ENCODE measurements at places on chromosomes 12 and 14.

DNA sequence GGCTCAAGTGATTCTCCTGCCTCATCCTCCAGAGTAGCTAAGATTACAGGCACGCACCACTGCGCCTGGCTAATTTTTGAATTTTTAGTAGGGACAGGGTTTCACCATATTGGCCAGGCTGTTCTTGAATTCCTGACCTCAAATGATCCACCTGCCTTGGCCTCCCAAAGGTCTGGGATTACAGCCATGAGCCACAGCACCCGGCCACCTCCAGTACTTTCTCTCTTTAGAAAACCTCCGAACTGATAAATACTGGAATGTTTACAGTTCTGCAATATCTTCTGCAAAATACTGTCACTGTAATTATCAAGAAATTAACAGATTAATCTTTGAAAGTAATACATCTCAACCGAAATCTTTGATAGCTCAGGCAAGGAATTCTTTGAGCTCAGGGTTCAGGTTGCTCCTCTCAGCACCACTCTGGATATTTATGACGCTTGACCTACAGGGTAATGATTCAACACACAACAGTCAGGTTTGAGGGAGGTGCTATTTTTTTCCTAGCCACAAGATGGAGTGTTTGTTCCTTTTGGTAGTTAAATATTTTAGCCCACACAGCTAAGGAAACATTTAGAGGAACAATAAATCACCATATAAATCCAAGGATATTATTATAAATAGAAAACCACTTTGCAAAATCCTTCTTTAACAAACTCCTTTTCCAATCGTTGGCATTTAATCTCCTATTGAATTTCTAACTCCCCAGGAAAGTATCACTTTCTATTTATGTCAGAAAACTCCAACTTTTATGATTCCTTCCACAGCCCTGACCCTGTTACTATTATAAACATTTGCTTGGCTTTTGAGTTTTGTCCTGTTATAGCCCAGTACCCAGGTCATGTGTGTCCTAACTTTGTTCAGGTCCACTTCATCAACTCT, 48.6 kb upstream of the GTF2A1 start:
- no peak for DNase-seq

- no peak for DNase-seq
Observed at GRCh38 chr14:60553808-60554207, 44.9 kb downstream of the SIX6 start.

- no peak for DNase-seq
Observed at GRCh38 chr14:75806352-75806832, 145.3 kb downstream of the TTLL5 start.

DNA sequence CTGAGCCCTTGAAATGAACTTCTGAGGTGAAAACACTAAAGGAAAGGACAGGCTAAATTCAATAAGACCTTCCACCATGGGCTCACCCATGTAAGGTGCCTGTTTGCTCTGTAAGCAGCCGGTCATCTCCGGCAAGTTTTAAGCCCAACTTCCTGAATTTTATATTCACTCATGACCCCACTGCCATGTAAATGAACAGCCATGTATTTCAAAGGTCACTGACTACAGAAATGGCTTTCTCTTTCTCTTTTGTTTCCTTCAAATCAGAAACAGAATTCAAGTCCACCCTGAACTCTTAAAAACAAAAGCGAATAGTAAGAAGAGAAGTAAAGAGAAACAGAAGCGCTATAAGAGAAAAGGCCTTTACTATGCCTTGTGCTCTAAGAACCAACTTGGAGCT, 61.7 kb upstream of the OVCH1 start:
- DNase-seq = no peak

DNA sequence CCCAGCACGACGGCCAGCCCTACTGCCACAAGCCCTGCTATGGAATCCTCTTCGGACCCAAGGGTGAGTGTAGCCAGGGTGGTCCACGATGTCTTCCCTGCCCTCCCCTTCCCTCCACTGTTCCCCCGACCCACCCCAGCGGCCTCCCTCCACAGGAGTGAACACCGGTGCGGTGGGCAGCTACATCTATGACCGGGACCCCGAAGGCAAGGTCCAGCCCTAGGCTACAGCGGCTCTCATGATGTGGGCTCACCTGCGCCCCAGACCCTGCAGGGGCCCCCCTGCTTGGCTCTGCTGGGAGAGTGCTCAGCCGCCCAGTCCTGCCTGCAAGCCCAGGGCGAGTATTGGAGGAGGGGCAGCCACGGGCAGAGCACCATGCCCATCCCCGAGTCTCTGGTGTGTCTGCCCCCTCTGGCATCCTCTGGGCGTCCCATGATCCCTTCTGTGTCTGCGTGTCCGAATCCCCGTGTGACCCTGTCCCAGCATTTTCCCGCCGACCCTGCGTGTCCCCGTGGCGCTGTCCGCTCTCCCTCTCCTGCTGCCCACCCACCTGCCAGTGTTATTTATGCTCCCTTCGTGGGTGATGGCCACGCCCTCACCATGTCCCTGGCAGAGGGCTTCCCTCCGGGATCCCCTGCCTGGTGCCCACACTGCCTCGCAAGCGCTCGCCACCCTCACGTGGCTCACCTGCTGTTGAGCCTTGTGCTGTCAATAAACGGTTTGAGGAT, 5.0 kb downstream of the CRIP2 start:
- DNase-seq = no peak

GRCh38 chr12:6116471-6117021, 7.9 kb downstream of the VWF start:
- no peak for DNase-seq

DNA sequence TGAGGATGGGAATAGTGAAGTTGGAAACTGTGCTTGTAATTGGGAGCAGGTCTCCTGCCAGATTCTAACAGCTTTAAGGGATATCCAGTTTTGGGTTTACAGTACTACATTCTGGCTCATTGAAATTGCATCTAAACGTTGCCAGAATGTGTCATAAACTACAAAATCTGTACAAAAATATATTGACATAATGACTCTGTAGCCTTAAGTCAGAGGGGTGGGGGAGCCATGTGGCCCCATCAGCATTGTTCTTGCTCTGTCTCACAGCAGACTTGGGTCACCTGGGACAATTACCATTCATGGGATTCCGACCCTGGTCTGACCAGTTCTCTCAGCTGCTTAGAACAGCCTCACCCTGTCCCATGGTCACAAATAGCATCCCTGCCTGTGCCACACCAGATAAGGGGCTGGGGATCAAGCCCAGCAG, 43.3 kb upstream of the MED13L start:
- DNase-seq = no peak

All from stimulated activated CD8-positive, alpha-beta memory T cell treated with anti-CD3 and anti-CD28 coated beads, Interleukin-2, amount 100 ng/mL, for 1 hour (primary cell).